CD4-positive, alpha-beta T cell treated with Interferon alpha-2 for 1 hour (primary cell): ENCODE measurements at places on chromosomes 1 and 21.

DNA sequence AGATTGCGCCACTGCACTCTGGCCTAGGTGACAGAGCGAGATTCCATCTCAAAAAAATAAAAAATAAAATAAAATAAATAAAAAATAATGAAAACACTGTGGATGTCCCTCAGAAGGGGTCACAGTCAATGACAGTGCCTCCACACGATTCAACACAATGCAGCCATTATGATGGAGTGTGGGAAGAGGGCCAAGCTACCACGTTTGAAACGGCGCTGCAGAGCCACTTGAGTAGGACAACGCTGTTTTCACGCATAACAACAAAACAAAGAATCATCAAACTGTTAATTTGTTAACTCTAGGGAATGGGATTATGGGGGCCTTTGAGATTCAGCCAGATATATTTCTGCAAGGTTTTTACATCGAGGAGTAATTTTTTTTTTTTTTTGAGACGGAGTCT, 36.5 kb downstream of the NKAIN1 start:
- no peak for DNase-seq

DNA sequence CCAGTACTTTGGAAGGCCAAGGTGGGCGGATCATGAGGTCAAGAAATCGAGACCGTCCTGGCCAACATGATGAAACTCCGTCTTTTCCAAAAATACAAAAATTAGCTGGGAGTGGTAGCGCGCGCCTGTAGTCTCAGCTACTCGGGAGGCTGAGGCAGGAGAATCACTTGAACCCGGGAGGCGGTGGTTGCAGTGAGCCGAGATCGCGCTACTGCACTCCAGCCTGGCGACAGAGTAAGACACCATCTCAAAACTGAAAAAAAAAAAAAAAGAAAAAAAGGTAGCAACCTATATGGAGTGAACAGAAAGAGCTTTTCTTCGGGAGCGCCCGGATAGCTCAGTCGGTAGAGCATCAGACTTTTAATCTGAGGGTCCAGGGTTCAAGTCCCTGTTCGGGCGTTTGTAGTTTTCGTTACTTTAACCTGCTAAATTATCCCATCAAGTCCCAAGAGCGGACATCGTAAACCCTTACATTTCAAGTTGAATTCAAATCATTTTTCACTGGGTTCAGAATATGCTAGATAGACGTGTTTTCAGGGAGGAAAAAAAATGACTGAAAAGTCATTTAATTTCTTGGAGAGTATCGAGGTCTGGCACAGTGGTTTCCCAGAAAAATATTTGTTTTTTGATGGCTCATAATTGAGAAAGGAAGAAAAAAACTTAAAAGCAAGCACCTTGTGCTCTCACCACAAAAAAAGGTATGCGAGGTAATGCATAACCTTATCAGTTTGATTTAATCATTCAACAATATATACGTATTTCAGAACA, 9.8 kb upstream of the MDM4 start:
- peak; percentile 85 for DNase-seq

DNA sequence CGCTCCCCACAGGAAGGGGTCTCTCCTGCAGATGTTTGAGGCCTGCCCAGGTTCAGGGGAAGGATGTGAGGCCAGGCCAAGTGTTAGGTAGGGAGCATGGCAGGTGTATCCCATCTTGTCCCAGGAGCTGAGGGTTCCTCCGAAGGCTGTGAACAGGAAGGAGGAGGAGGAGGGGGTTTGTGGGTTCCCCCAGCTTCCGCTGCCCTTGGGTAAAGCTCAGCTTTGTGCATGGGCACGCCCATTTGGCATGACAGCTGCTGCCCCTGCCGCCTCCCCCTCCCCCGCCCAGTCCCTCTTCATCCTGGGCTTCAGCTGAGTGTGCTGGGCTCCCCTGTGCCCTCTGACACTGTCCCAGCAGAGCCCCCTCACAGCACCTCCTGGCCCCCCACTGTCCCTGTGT, 25.5 kb downstream of the TNFRSF8 start:
- peak; percentile 62 for DNase-seq

GRCh38 chr1:109089242-109090015, 1.1 kb upstream of the TMEM167B start:
- peak; percentile 18 for DNase-seq

DNA sequence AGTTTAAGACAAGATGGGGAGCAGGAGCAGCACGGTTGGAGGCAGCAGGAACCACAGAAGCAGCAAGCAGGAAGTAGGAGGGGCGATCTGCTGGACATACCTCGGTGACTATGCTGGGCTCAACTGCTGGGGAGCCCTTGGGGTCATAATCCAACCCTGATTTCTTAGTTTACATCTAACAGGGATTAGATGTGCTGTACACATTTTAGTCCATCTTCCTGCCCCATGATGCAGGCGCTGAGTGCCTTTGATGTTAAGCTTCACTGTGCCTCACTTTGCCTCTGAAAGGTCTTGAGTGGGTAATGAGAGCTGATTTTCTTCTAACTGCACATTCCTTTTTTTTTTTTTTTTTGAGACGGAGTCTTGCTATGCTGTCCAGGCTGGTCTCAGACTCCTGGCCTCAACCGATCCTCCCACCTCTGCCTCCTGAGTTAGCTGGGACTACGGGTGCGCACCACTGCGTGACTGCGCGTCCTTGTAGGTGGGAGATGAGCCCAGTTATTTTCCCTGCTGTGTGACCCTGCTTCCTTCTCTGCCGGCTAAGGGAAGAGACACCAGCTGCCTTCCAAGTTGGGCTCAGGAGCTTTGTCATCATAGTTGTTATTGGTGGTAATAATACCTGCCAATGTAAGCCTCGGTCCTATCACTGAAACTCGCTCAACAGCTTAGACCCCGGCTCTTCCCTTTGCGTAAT, 1.1 kb upstream of the RCAN3 start:
- peak; percentile 35 for DNase-seq

DNA sequence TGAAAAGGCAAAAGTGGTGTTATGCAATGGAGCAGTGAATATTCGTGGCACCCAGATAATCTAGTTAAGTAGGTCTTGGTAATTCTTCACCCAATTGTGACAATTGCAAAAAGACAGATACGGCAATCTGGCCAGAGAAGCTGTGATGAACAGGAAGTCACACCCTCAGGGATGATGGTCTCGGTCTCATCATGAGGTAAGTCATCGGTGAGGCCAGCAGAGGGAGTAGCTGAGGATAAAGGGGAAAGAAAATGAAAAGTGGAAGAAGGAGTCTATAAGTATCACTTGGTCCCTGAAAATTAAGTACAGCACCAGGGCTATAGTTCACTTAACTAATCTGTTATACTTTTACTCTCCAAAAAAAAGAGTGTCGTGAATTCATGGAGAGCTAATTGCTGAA, 258.8 kb upstream of the NCAM2 start:
- no peak for DNase-seq

DNA sequence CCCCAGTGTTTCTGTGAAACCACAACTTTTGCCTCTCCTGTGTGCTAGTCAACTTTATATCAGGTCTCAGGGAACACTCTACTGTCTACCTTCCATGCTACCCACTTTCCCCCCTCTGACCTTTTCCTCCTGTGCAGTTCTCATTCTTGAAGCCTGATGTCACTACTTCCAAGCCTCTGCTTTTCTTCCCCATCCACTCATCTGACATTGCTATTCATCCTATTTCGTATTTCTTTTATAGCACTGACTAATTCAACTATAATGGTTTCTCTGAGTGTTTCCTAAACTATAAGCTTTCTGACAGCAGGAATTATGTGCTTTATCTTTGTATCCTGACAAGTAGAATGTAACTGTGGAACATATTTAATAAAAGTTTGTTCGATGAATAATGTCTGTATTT, 18.2 kb upstream of the DPH5 start:
- peak; percentile 7 for DNase-seq

- no peak for DNase-seq
Measured at GRCh38 chr1:33709783-33710718, 153.8 kb upstream of the HMGB4 start.

- no peak for DNase-seq
Measured at GRCh38 chr21:16279731-16280581, 550.2 kb downstream of the USP25 start.

DNA sequence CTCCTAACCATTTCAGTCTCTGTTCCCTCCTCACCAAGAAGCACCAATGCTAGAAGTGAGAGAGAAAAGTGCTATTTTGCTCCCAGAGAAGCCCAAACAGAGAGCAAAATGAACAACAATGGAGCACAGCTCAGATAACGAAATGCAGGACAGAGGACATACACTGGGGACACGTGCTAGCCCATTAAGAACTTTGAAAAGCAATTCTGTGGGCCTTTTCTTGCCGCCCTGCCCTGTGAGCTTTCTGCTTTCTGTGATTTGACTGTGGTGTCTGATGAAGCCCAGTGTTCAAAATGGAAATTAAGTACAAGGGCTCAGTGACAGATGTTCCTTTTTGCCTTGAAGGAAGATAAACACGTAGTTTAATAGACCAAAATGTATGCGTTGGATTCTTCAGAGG, 130.8 kb downstream of the S1PR1 start:
- DNase-seq, result no peak

DNA sequence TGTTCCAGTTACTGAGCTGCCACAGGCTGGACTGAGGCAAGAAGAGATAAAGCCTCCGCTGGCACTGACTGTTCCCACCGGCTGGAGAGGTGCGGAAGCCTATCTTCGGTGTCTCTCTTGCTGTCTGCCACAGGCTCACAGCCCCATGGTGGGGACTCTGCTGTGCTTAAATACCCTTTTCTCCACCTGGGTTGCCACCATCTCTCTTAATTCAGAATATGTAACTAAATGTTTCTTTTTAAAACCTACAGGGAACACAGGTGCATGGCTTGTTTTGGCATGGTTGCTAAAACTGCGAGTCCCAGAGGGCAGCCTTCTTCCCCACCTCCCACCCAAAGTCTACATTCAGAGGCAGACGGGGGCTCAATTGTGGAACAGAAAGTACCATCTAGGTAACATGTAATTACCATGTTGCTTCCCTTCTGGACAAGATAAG, 8.1 kb upstream of the LBR start:
- DNase-seq, result no peak

- no peak for DNase-seq
Measured at GRCh38 chr1:1929639-1930545, 10.8 kb upstream of the TMEM52 start.

DNA sequence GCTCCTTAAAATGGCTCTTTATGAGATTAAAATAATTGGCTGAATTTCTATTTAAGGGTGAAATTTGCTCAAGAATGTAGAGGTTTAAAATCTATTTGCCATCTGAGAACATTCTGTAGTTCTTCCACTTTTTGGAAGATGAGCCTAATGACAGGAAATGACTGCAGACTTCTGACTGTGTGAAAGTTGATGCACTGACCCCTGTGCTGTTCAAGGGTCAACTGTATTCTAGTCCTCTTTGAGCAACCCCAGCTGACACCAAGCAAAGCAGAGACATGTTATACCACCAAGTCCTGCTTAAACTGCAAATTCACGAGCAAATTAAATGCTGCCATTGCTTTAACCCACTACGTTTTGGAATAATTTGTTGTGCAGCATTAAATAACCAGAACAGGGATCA, 26.6 kb downstream of the DDAH1 start:
- DNase-seq, result no peak

GRCh38 chr21:45988366-45989347, 7.1 kb downstream of the COL6A1 start:
- DNase-seq, result no peak

- DNase-seq, result no peak
Measured at GRCh38 chr1:197961933-197962332, 44.8 kb downstream of the LHX9 start.

DNA sequence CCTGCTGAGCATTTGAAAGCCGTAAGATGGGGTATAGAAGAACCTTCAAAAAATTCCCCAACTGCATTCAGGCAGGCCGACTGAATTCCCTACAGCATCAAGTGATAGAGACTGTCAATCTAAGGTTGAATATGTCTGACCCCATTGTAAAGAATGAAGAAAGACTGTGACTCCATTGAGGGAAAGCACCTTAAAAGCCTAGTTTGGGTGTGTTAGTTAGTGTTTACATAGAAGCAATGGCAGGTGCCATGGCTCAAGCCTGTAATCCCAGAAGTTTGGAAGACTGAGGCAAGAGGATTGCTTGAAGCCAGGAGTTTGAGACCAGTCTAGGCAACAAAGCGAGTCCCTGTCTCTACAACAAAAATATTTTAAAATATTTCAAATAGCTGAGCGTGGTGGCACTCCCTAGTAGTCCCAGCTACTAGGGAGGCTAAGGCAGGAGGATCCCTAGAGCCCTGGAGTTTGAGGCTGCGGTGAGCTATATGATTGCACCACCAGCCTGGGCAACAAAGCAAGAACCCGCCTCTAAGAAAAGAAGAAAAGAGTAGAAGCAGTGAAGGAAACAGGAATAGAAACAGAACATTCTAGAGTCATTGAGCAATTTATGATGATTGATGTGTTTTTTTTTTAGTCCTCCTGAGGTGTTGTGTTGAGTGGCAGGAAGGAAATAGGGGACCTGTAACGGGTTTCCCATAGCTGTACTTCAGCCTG, 15.4 kb downstream of the POLR3GL start:
- DNase-seq, result peak; percentile 56

DNA sequence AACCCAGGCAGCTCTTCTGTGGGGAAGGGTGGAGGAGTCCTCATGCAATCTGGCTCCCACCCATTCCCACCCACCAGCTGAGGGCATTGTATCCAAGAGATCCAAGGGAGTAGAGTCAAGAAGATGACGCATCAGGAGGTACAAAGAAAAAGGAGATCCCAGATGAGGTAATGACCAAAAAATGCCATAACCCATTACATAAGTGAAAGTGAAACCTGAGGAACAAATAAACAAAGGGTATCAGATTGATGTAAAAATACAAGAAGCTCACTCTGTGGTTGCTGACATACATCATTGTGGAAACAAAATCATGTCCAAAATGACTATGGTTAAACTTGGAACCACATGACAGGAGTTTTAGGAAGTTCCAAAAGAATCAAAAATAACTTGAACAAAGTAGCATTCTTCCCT, 42.5 kb downstream of the CCN1 start:
- DNase-seq, result no peak

GRCh38 chr1:14611792-14612191, 13.3 kb downstream of the KAZN start:
- no peak for DNase-seq

GRCh38 chr1:151458802-151459330, 428 bp downstream of the POGZ start:
- peak; percentile 58 for DNase-seq

GRCh38 chr1:218164930-218165700, 120.0 kb upstream of the RRP15 start:
- no peak for DNase-seq

DNA sequence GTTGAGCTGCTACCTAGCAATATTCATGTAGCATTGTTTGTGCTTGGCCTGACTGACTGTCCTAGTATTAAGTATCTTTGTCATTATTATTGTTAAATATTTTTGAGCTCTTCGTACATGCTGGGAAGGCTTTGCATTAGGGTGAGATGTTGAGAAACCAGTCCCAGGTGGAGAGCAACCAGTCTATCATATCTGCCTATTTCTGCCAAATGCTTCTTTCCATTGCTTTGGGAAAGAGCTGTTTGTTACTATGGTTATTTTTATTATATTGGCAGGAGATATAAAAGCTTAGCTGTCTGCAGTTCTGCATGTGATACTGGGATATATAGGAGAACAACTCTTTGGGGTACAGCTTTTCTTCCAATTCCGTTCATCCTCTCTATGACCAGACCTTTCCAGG, 85.1 kb downstream of the CLDN17 start:
- no peak for DNase-seq

DNA sequence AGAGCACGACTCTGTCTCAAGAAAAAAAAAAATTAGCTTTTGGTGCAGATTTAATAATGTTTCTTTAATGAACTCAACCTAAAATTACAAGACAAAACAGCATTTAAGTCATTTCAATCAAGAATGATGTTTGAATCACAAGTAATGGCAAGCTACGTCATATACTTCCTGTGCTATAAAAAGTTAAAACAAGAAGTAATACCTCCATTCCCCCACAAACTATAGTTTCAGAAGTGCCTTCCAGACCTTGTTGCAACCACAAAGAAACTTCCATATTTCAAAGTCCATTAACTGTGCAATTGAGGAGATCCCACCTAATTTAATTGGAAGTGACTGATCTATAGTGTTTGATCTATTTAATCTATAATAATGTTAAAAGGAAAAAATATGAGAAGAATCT, 15.1 kb downstream of the NRDC start:
- no peak for DNase-seq
